Type B pancreatic cell (in vitro differentiated cells): ENCODE measurements at places on chromosomes 6 and 20.

DNA sequence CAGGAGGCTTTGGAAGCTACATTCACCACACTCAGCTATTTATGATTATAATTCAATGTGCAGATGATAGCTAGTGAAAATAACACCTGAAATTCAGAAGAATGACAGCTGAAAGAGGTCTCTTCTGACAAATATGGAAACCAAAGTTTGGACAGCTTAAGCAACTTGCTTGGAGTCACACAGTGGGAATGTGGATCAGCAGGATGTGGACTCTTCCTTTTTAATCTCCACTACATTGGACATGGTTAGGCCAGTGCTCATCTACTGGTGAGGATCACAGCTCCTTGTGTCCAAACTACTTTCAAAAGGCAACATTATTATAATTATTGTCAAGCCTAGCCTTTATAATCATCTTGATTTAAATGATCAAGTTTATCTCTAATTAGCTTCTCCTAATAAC, 10.4 kb downstream of the TRAPPC3L start:
- H3K36me3 ChIP-seq = no peaks in the 10 kb centered on the region
- H3K4me1 ChIP-seq = peaks cover 27% of the 10 kb centered on the region
- no peak overlapping the region for H3K4me3 ChIP-seq
- no peak overlapping the region for H3K27ac ChIP-seq
- H3K27me3 ChIP-seq = peaks cover 16% of the 10 kb centered on the region
- DNase-seq = no peak

- no peak overlapping the region for H3K27ac ChIP-seq
- H3K36me3 ChIP-seq = no peaks in the 10 kb centered on the region
Observed at GRCh38 chr20:4100679-4101078, 85.3 kb upstream of the RNF24 start.

DNA sequence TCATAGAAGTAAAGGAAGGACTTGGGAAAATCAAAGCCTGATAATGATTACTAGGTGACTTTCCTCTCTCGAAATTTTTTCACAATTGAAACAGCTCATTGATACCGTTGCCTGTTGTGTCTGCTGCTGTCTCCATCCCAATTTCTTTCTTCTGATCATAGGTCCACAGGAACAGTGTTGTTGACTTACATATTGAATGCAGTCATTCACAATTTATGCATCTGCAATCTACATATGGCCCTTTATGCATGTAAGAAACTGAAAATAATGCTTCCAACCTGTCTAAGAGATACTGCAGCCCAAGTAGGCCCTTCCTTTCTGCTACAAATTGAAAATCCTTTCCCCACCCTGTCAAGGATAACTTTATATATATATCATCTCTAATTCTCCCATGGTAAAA, 381.3 kb downstream of the PKHD1 start:
- no peaks in the 10 kb centered on the region for H3K36me3 ChIP-seq
- peaks cover 33% of the 10 kb centered on the region for H3K27me3 ChIP-seq
- no peak overlapping the region for H3K4me3 ChIP-seq

DNA sequence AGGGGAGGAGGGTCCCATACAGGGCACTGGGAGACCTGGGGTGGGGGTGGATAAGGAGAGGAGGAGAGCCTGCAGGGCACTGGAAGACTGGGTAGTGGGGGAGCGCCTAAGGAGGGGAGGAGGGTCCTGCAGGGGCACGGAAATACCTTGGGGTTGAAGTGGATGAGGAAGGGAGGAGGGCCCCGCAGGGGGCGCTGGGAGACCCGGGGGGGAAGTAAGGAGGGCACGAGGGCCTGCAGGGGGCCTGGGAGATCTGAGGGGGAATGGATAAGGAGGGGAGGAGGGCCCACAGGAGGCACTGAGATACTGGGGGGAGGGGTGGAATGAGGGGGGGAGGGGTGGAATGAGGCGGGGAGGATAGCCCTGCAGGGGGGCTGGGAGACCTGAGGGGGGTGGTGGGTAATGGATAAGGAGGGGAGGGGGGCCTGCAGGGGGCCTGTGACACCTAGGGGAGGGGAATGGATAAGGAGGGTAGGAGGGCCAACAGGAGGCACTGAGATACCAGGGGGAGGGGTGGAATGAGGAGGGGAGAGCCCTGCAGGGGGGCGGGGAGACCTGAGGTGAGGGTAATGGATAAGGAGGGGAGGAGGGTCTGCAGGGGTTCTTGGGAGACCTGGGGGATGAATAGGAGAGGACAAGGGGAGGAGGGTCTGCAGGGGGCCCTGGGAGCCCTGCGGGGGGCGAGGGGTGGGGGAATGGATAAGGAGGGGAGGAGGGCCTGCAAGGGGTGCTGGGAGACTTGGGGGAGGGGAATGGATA, 567 bp upstream of the CTCFL start:
- H3K4me1 ChIP-seq = peaks cover 18% of the 10 kb centered on the region
- no peaks in the 10 kb centered on the region for H3K36me3 ChIP-seq
- no peak for DNase-seq
- H3K4me3 ChIP-seq = no peak overlapping the region
- H3K27me3 ChIP-seq = peaks cover 12% of the 10 kb centered on the region

- peak overlapping the region; percentile 3 for H3K27ac ChIP-seq
Observed at GRCh38 chr6:37845026-37845911, 25.7 kb downstream of the ZFAND3 start.

DNA sequence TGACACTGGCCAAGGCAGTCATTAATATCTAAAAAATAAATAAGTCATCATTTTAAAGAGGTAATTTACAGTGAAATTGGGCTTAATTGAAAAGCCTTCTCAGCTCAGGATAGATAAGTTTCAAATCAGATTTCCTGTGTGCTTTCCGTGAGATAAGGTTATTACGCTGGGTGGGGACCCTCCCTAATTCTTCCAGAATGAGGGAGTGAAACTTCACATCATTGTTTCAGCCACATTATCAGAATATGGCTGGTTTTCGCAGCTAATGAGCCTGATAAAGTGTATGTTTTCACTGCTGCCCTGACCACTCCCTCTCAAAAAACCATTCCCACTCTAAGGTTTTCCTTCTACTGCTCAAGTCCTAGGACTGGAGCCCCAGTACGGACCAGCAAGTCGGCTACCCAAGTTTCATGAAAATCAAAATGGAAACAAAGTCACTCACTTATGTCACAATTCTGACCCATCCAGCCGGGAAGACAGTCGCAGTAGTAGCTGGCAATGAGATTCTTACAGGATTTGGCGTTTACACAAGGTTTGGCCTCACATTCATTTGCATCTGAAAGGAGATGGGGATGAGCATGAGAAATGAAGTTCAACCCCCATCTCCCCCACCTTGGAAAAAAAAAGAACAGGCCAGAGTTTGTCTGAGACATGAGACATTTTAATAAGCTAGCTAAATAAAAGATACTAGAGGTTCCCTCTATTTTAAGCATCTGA, 24.6 kb downstream of the JAG1 start:
- peaks cover 58% of the 10 kb centered on the region for H3K36me3 ChIP-seq
- H3K4me3 ChIP-seq = no peak overlapping the region
- H3K27ac ChIP-seq = peak overlapping the region; percentile 43
- no peak for DNase-seq
- peaks cover 71% of the 10 kb centered on the region for H3K4me1 ChIP-seq

- H3K4me3 ChIP-seq = peak overlapping the region; percentile 75
- peaks cover 16% of the 10 kb centered on the region for H3K4me1 ChIP-seq
- peaks cover 8% of the 10 kb centered on the region for H3K36me3 ChIP-seq
- H3K27ac ChIP-seq = peak overlapping the region; percentile 93
Observed at GRCh38 chr20:62377064-62377461, 9.8 kb upstream of the RPS21 start.

- H3K36me3 ChIP-seq = no peaks in the 10 kb centered on the region
- H3K27ac ChIP-seq = peak overlapping the region; percentile 20
- H3K4me3 ChIP-seq = no peak overlapping the region
- H3K27me3 ChIP-seq = peaks cover 23% of the 10 kb centered on the region
Observed at GRCh38 chr6:168130697-168131371, 51.8 kb upstream of the FRMD1 start.

- no peak overlapping the region for H3K27ac ChIP-seq
- H3K27me3 ChIP-seq = peaks cover 45% of the 10 kb centered on the region
- DNase-seq = no peak
- no peak overlapping the region for H3K4me3 ChIP-seq
- peaks cover 13% of the 10 kb centered on the region for H3K4me1 ChIP-seq
- H3K36me3 ChIP-seq = no peaks in the 10 kb centered on the region
Observed at GRCh38 chr20:59518881-59519706, 85.2 kb upstream of the PHACTR3 start.

DNA sequence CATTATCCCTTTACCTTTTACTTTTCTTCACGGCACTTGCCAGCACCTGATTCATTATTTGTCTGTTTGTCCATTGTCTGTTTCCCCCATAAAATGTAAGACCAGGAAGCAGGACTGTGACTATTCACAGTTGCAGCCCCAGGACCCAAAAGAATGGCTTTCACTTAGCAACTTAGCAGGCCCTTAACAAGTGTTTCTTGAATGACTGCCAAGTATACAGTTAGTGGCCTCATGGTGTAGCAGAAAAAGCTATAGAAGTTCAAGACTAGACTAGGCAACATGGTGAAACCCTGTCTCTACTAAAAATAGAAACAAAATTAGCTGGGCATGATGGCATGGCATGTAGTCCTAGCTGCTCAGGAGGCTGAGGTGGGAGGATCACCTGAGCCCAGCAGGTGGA, 4.3 kb downstream of the SLC26A8 start:
- H3K36me3 ChIP-seq = no peaks in the 10 kb centered on the region
- peaks cover 5% of the 10 kb centered on the region for H3K4me1 ChIP-seq
- no peak for DNase-seq
- H3K27ac ChIP-seq = no peak overlapping the region
- H3K27me3 ChIP-seq = peaks cover 13% of the 10 kb centered on the region

DNA sequence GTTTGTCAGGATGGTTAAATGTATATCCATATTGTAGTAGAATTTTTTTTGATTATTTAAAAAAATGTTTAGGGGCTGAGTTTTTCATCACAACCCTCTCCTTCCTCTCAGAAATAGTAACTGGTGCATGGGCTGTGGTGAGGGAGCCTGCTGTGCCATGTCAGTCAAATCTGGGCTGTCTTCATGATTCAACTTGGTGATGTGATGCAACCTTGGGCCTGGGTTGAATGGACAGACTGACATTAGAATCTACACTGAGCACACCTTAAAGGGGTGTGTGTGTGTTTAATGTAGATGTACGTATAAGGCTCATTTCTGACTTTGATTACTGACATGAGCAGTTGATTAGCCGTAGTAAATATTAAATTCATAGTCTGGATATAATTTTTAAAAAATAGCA, 3.7 kb downstream of the TJAP1 start:
- DNase-seq = no peak
- H3K27ac ChIP-seq = no peak overlapping the region
- H3K27me3 ChIP-seq = no peaks in the 10 kb centered on the region
- peaks cover 4% of the 10 kb centered on the region for H3K36me3 ChIP-seq

- no peak for DNase-seq
- H3K27ac ChIP-seq = no peak overlapping the region
- H3K27me3 ChIP-seq = no peaks in the 10 kb centered on the region
- H3K36me3 ChIP-seq = peaks cover 6% of the 10 kb centered on the region
Observed at GRCh38 chr6:158711264-158711663, 61.4 kb downstream of the SYTL3 start.

GRCh38 chr6:51885957-51886356, 201.5 kb downstream of the PKHD1 start:
- no peak for DNase-seq
- peaks cover 15% of the 10 kb centered on the region for H3K27me3 ChIP-seq
- no peaks in the 10 kb centered on the region for H3K4me1 ChIP-seq
- H3K27ac ChIP-seq = no peak overlapping the region
- no peak overlapping the region for H3K4me3 ChIP-seq

GRCh38 chr6:14945461-14946185, 300.2 kb upstream of the JARID2 start:
- DNase-seq = no peak
- no peak overlapping the region for H3K4me3 ChIP-seq
- H3K36me3 ChIP-seq = no peaks in the 10 kb centered on the region

DNA sequence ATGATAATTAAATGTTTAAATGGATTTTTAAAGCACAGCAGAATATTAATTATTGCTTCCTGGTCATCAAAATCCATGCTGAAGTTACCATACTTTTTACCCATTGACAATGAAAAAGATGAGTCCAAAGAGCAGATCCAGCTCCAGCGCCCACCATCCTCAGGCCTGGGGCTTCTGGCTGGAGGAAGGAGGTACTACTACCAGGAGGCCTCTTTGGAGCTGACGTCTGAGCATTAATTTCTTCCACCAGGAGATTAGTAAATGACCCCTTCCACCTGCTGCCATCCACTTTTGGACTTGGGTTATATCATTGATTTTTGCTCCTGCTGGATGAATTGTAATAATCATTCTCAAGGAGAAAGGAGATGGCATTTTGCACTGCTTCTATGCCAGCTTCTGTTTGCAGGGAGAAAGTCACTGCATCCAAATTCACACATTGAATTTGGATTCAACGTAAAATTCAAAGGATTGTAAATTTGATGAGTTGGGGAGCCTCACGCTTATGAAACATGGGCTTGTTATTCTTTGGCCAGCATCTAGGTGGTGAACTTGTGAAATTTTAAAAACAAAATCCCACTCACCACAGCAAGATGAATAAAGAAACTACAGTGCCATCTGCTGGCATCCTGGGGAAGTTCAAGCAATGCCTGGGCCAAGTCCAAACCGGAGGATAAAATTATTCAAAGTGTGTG, 121.8 kb downstream of the SASH1 start:
- H3K4me1 ChIP-seq = peaks cover 30% of the 10 kb centered on the region
- H3K27ac ChIP-seq = peak overlapping the region; percentile 60
- H3K27me3 ChIP-seq = no peaks in the 10 kb centered on the region
- DNase-seq = no peak

- no peak for DNase-seq
- peaks cover 37% of the 10 kb centered on the region for H3K4me1 ChIP-seq
- H3K36me3 ChIP-seq = peaks cover 7% of the 10 kb centered on the region
- peaks cover 3% of the 10 kb centered on the region for H3K27me3 ChIP-seq
- H3K27ac ChIP-seq = peak overlapping the region; percentile 79
- peak overlapping the region; percentile 71 for H3K4me3 ChIP-seq
Observed at GRCh38 chr6:45445749-45446549, 68.2 kb upstream of the SUPT3H start.

DNA sequence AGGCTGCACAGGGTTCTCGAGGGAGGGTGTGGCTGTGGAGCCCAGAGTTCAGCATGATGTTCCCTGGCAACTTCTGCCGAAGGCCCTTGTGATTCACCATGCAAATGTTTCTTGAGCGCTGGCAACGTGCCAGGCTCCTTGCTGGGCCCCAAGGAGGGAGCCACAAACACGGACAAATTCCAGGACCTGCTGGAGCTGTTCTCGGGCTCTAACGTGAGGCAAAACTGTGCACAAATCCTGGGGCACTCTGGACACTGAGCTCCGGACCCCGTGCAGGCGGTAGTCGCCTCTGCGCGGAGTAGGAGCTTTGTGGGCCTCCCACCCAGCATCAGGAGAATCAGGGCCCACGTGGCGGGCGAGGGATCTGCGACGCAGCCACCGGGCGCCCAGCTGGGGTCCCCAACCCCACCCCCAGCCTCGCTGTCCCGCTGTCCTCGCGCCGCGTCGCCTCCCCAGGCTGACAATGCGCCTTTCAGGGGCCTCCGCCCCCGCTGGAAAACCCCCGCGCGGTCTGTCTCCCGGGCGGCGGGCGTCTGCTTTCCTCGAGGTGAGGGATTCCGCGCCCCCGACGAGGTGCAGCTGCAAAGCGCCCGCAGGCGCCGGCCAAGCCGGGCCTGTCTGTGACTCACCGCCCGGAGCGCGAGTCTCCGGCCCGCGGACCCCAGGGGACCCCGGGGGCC, 31.7 kb upstream of the SCUBE3 start:
- peaks cover 47% of the 10 kb centered on the region for H3K4me1 ChIP-seq
- no peaks in the 10 kb centered on the region for H3K36me3 ChIP-seq
- peaks cover 4% of the 10 kb centered on the region for H3K27me3 ChIP-seq
